Smooth muscle cell of the brain vasculature (primary cell): ENCODE measurements at places on chromosomes 6 and 20.

- no peak for DNase-seq
These were observed 270.1 kb downstream of the TFAP2A start for GRCh38 chr6:10144772-10145171.

DNA sequence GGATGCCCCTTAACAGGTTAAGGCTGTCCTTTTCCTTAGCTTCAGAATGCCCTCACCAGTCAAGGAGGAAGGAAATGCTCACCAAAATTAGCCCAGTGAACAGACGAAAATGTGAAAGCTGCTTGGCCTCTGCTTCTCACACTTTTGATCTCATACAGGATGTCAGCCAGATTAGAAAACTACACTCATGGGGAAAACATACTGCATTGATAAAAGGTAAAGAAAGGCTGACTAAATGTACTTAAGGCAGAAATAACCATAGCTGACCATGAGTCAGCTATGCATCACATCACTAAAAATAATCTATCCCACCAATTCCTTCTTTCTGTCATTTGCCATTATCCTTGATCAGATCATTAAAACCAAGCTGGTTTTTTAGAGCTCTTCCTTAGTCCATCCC is 198.4 kb upstream of the TENT5A start:
- DNase-seq, result no peak

GRCh38 chr20:53299831-53300230 is 293.8 kb downstream of the ZNF217 start:
- DNase-seq, result no peak

GRCh38 chr20:11755071-11755841 is 162.4 kb upstream of the BTBD3 start:
- no peak for DNase-seq

GRCh38 chr20:20212675-20213096 is 155.2 kb upstream of the INSM1 start:
- no peak for DNase-seq

DNA sequence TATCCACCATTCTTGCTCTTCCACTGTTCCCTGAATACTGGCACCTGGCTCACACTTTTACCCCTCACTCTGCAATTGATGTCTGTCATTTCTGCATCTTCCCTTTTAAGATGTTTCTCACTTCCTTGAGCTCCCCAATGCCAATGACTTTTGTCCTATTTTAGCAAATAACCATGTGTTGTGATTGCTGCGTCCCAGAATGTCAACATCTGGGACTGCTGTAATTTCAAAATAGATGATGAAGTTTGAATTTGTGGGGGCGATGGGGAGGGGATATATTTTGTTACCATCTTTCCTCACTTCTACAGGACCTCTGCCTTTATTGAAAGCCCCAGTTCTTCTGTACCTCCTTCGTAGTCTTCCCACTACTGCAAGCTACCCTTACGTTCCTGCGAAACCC is 40.0 kb upstream of the ADGRF5 start:
- no peak for DNase-seq

DNA sequence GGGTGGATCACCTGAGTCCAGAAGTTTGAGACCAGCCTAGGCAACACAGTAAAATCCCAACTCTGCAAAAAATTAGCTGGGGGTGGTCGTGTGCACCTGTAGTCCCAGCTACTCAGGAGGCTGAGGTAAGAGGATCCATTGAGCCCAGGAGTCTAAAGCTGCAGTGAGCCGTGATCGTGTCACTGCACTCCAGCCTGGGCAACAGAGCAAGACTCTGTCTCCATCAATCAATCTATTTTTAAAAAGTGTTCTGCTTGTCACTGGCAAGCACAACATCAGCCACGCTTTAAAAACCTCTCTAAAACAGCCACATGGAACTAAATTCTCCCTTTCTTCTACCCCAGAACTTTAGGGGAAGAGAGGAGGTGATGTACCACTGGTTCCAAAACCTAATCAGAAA is 131.6 kb upstream of the RREB1 start:
- no peak for DNase-seq

DNA sequence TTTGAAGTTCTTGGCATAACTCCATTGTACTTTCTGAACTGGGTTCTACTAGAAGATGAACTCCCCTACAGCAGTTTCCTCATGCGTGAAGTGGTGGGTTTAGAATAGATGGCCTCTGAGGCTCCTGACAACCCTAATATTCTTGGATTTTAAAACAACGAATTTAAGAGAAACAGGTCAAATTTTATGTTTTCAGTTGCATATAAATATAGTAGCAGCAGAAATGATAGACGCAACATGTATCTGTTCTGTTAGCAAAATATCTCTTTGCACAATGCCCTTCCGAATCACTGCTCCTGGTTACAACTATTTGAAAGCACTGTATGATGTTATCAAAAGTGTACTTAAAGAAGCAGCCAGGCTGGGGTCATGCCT is 247.2 kb downstream of the TBC1D7 start:
- DNase-seq, result no peak

DNA sequence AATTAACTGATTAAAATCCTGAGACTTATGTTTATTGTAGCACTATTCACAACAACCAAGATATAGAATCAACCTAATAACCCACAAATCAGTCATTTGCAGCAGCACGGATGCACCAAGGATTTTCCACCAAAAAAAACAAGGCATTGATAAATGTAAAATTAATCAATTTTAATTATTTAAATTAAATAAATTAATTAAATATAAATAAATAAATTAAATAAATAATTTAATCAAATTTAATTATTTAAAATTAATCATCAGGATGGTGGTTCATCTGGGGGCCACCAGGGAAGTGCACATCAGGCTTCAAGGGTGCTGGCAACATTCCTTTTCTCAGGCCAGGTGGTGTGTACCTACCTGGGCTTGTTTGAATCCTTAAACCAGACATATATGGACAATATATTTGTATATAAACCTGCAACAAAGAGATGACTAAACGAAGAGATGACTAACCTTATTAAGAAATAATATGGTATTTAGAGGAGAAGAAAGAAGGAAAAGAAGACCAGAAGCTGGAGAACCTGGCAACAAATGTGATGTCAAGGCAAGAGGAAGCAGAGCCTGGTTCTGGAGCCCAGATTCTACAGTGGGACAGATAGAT is 89.2 kb downstream of the CD164 start:
- no peak for DNase-seq

- DNase-seq, result no peak
These were observed 74.3 kb downstream of the EFHC1 start for GRCh38 chr6:52494298-52495072.

DNA sequence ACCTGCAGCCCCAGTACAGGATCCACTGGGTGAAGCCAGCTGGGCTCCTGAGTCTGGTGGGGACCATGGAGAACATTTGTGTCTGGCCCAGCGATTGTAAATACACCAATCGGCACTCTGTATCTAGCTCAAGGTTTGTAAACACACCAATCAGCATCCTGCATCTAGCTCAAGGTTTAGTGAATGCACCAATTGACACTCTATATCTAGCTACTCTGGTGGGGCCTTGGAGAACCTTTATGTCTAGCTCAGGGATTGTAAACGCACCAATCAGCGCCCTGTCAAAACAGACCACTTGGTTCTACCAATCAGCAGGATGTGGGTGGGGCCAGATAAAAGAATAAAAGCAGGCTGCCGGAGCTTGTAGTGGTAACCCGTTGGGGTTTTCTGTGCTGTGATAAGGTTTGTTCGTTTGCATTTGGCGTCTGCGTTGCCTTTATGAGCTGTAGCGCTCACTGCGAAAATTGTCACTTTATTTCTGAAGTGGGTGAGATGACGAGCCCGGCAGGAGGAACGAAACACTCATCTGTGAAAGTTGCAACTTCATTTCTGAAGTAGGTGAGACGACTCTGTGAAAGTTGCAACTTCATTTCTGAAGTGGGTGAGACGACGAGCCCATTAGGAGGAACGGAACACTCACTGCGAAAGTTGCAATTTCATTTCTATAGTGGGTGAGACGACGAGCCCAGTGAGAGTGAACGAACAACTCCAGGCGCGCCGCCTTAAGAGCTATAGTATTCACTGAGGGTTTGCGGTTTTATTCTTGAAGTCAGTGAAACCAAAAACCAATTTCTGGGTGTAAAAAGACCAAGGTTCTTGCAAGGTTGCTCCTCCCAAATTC is 31.1 kb downstream of the SERPINB6 start:
- no peak for DNase-seq

- no peak for DNase-seq
These were observed 174.3 kb downstream of the CDH4 start for GRCh38 chr20:61426352-61426751.

GRCh38 chr6:125567407-125567806 is 182.0 kb upstream of the HEY2 start:
- no peak for DNase-seq

DNA sequence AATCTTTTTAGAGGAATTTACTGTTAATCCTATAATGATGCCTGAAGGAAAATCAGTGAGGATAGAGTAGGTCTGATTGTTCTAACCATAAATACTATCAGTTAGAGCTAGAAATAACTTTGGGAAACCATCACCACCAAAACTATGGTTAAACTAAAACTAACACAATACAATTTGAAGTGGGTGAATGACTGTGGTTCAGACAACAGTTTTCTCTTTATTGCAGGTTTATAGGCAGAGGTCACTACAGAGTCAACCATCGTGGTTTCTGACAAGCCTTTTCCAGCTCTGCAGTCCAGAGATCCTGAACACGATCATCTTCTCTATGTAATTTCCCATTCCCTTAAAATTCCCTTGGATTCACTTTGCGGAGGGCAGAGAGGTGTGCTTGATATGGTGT is 134.3 kb downstream of the IBTK start:
- no peak for DNase-seq

DNA sequence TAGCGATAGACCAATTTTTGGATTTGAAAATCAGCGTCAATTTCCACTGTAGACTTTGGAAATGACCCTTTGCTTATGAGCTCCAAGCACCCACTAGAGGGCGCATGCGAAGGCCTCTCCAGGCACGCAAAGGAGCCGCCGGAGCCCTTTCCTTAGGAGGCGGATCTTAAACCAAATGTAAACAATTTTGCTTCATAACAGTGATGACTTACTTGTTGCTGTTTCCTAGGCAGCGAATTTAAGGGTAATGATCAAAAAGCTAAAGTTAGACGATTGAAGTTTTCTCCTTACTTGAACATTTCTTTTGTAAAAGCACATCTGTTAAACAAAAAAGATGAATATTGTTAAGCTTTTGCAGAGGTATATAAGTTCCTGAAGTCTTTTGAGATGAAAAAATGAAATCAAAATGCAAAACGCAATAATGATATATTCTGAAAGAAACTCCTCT is 29.2 kb upstream of the EXOC2 start:
- DNase-seq, result peak; percentile 55

DNA sequence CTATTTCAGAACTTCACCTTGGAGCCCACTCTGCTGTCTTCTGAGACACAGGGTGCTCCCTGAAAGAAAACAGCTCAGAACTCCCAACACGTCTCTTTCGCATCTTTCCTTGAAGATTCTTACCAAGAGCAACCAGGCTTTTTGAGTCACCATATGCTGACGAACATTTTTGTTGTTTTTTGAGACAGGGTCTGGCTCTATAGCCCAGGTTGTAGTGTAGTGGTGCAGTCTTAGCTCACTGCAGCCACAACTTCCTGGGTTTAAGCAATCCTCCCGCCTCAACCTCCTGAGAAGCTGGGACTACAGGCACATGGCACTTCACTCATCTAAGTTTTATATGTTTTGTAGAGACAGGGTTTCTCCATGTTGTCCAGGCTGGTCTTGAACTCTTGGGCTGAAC is 68.5 kb downstream of the TRMT11 start:
- no peak for DNase-seq

DNA sequence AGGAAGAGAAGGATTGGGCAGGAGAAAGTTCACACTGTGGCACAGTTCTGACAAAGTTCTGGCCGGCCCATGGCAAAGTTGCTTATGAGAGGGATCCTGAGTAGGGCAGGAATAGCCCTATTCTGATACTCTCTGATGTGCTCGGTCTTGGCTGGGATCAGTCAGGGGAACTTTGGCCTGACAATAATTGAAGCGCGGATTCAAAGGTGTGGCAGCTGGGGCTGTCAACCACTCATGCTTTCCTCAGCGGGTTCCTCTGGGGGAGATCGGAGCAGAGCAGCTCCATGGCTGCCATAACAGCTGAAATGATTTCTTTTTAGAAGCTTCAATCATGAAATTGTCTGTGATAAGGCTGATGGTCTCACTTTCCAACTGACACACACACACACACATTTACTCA is 714.1 kb downstream of the DHX35 start:
- DNase-seq, result no peak

DNA sequence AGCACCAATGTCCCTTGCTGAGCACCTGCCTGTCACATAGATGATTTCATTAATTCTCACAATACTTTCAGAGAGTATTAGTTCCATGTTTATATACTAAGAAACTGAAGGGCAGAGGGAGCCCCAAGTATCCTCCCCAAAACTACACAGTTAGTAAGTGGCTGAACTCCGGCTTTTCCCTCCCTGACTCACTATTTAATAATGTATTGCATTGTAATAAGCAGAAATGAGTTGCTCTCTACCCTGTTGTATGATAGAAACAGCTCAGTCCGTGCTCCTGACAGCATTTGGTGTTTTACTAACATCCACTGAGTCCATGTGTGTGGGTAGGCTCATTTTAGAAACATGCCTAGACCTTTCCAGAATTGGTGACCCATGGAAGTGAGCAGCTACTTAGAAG is 76.8 kb downstream of the OLIG3 start:
- DNase-seq, result no peak

DNA sequence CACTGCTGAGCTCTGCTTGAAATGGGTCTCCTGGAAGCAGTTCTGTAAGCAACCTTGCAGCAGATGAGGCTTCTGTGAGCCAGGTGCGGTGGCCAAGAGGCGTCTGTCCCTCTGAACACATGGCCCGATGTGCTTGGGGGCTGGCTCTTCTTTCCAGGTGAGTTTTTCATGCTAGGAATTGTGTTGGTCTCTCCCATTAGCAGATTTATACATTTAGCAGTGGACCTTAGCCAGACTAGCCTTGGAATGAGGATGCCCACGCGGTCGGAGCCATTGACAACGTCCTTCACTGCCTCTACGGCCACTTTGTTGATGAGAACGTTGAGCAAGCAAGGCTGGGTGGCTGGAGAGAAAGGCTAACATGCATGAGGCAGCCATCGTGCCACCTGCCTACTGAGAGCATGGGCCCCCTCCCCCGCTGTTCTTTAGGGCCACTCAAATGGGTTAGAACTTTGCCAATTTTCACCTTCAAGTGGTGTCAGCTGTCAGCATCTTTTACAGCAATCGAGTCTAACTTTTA is 33.5 kb downstream of the ERMARD start:
- no peak for DNase-seq

- DNase-seq, result no peak
These were observed 115.2 kb upstream of the RUNX2 start for GRCh38 chr6:45212976-45213375.

DNA sequence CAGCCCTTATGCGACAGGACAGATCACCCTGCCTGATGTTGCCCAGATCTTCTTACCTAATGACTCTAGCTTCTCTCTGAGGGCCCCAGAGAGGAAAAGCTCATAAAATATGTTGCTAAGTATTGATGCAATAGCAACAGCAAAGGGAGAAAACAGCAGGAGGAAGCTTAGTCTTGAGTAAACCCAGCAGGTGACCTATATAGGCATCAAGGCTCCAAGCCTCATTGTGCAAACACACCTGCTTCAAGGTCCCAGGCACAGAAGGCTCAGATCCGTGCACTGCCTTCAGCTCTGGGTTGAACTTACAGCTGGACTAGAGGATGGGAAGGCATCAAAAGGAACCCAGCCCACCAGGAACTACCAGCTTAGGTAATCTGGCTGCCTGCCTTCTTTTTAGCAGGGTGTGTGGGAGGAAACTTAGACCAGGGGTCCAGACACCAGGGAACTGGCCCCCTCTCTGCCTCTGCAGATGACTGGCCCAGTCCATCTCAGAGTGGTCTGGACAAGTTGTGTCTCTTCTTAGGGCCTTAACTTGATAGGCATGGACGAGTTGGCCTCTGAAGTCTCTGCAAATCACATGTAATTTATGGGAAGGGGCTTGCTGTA is 34.4 kb downstream of the TGM3 start:
- DNase-seq, result no peak
